ENCODE measurements at places on chromosomes 3 and 15.

GRCh38 chr3:3087279-3087678, 22.9 kb downstream of the IL5RA start:
- DNase-seq: no peak

GRCh38 chr3:135965506-135966270, at the start of gene PPP2R3A:
Gene PPP2R3A, plus strand, starts transcription at chr3:135965728. Its CDS starts 35,771 bp downstream, at chr3:136001499.
- peak; percentile 39 for DNase-seq

GRCh38 chr3:168828536-168828935, 732.8 kb upstream of the GOLIM4 start:
- DNase-seq: no peak

- no peak for DNase-seq
Measured at GRCh38 chr3:49313896-49314688, 25.8 kb downstream of the USP4 start.

DNA sequence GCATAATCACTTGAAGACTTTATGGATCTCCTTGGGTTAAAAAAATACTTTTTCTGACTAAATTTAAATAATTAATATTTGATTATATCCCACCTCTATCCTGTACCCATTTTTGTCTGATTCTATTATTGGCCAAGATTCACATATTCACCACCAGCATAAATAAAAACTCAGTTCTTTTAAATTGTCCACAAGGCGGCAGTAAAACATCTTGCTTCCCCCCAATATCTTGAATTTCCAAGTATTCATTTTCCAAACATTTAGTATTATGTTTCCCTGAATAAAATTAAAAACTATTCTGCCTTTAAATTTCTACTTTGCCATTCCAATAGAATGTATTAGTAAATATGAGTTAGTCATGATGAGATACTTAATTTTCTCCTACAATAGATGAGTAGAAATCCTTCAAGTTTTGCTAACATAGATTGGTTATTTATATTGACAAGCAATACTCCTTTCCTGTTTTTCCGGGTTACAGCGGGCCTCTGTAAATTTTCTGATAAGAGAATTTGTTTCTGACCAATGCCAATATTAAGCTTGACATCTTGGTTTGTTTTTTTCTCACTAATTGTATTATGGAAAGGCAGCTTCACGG, 218.7 kb upstream of the MDFIC2 start:
- DNase-seq: no peak

- no peak for DNase-seq
Measured at GRCh38 chr3:24545887-24546286, 51.2 kb upstream of the THRB start.

- DNase-seq: no peak
Measured at GRCh38 chr15:34001536-34001935, 33.2 kb downstream of the CHRM5 start.

DNA sequence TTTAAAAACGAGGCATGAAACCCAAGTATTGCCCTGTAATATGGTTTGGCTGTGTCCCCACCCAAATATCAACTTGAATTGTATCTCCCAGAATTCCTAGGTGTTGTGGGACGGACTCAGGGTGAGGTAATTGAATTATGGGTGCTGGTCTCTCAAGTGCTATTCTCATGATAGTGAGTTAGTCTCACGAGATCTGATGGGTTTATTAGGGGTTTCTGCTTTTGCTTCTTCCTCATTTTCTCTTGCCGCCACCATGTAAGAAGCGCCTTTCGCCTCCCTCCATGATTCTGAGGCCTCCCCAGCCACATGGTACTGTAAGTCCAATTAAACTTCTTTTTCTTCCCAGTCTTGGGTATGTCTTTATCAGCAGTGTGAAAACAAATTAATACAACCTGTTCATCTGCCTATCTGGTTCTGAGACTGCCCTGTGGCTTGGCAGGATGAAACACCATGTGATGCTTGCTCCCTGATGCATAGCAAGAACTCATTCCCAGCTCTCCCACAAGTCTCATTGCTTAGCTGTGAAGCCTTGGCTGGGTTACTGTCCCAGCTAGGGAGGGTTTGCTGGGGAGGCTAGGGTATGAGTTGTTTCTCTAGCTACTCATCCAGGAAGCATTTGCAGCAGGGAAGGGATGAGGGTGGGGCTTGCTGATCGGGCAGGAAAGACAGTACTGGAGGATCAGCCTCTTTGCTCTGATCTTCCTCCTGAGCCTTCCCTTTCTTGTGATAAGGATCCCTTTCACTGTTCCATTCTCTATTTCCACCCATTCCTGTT, 3.7 kb upstream of the SQOR start:
- no peak for DNase-seq

DNA sequence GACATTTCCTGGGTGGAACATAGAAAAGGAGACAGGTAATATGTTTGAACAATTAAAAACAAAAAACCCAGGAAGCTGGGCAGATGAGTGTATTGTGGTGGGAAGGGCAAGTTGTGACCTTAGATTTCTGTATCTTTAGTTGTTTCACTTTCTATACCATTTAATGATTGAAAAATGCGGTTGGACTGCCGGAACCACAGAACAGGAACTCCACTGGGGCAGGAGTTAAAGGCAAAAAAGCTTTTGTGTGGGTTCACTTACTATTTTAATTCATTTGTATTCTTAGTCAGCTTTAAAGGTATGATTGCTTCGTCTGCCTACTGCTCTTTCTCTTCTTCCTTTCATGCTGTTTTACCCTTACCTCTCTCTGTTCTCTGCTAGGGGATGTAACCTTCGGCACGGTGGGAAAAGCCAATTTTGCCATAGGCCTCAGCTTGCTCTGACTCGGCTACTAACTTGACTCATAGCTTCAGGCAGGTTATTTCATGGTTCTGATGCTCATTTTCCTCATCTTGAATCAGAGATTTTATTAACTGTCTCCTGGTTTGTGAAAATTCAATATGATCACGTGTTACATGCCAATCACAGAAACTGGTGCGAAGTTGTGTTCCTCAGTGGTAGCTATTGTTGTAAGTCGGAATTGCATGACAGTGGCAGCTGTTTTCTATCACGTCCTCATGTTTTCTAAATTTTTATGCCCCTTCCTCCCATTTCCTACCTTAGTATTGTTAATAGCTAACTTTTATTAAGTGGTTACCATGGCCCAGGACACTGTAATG, 1.6 kb upstream of the MCTP2 start:
- DNase-seq: no peak

DNA sequence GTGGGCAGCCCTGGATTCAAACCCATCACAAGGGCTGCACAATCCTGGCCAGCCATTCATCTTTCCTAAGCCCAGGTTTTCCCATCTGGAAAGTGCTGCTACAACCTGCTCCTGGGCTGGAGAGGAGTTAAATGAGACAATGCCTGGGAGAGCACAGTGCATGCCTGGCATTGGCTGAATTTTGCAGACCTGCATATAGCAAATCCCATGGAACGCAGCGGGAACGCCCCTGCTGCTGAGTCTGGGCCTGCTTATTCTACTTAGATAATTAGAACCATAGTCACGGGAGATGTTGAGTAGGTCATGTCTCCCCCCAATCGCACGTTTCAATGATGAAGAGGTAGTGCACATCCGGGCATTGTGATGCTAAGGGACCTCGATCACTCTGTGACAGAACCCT, 46.6 kb downstream of the ABTB1 start:
- no peak for DNase-seq

DNA sequence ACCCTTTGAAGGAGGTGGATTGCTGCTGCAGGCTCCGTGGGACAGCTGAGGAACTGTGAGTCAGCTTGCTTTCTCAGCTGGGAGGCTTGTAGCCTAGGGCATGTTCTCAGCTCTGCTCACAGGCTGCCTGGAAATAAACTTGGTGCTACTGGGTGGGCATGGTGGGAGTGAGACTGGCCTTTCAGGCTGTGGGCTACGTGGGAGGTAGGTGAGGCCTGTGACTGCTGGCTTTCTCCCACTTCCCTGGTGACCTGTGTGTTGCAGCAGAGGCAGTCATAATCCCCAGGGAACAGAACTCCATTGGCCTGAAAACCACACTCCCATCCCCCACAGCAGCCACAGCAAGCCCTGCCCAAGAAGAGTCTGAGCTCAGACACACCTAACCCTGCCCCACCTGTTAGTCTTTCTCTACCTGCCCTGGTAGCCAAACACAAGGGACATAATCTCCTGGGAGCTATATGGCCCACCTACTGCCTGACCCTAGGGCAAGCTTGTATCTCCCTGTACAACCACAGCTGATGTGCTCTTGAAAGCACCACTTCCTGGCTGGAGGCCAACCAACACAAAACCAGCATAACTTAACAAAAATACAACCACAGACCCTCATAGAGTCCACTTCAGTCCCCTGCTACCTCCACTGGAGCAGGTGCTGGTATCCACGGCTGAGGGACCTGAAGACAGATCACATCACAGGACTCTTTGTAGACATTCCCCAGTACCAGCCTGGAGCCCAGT, 236.5 kb downstream of the SQOR start:
- no peak for DNase-seq

- DNase-seq: no peak
Measured at GRCh38 chr3:126100634-126101301, 16.8 kb upstream of the SLC41A3 start.

- no peak for DNase-seq
Measured at GRCh38 chr3:171871392-171872274, 28.5 kb downstream of the TMEM212 start.

DNA sequence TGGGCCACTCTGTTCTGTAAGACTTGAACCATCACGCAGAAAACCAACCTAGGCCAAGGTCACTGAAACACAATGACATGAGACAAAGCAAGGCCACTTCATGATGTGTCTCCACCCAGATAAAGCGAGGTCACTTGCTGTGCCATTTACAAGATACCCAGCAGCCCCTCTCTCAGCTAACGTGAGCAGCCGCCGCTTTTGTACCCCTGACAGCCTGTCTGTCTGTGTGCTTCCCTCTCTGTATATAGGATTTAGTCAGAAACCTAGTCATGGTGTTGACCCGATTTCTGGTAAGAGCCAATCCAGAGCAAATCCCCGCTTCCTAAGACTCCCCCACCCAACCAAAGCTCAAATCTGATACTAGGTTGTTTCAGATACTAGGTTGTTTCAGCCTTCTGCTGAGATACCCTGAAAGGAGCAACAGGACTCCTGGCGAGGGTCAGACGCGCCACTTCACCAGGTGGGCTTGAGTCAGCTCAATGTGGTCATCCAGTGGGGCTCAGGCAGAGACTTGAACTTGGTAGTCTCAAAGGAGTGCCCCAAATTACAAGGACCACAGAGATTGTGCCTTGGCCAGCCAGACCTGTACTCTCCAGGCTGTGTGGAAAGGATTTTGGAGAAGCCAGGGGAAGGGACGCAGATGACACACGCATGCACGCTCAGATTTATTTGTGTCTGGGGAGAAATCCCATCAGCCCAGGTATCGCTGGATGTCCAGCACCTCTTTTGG, 3.1 kb upstream of the ZXDC start:
- DNase-seq: no peak

GRCh38 chr3:64105816-64106215, 82.5 kb upstream of the PSMD6 start:
- DNase-seq: no peak

DNA sequence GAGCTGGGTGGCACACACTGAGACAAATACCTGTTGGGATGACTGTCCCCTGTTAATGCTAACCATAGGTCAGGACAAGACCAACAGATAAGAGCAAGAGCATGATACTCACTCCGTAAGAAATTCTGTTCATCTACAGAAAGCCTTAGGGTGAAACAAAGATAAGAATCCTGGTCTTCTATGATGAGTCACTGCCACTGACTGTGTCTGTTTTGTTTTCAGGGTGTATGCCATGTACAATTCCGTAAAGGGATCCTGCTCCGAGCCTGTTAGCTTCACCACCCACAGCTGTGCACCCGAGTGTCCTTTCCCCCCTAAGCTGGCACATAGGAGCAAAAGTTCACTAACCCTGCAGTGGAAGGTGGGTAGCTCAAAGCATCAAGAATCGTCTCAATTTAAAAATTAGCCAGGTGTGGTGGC, 141.1 kb downstream of the GHSR start:
- no peak for DNase-seq

DNA sequence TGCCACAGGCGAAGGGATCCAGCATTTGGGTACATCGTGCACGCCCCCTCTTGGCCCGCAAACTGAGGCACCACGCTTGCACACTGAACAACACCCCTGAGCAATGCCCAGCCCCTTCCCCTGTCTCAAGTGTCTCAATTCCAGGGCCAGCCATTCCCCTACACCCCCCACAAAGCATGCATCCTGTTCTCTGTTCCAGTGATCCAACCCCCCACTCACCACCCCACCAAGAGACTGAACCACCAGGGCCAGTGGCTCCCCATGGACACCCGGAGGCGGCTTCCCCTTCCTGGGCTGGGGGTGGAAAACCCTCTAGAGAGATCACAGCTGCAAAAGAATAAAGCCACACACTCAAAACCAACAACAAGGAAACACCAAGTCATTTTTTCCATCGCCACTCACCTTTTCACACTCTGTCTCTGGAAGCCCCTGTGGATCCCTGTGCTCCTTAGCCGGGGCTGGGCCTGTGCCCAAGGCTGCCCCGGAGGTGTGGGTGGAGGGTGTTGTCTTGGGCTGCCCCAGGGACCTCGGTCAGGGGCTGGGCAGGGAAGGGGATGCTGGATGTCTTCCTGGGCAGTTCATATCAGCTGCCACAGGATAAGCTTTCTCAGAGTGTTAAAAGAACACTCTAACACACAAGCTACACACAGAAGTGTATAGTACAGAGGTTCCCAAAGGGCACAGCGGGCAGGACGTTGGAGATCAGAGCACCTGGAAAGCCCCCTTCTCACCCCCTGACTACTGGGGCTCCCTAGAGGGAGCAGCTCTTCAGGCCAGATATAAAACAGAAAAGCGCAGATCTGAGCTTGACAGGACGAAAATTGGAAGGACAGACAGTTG, 92.5 kb downstream of the CHSY1 start:
- no peak for DNase-seq

DNA sequence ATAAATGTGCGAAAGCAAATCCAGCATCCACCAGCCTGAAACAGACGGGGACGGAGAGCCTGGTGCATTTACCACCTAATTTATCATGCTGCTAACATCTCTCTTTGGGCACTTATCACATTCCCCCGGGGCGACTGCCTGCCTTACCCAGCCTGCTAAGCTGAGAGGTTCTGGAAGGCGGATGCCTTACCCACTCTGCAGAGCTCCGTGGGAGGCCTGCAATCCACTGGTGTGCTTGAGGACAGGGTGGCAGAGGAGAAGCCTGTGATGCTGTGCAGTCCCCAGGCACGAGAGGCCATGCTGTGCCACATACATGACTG, 25.5 kb downstream of the MGLL start:
- no peak for DNase-seq

GRCh38 chr3:7607676-7608075, 746.8 kb downstream of the GRM7 start:
- no peak for DNase-seq

GRCh38 chr15:37090543-37091175, 9.7 kb downstream of the MEIS2 start:
- no peak for DNase-seq

DNA sequence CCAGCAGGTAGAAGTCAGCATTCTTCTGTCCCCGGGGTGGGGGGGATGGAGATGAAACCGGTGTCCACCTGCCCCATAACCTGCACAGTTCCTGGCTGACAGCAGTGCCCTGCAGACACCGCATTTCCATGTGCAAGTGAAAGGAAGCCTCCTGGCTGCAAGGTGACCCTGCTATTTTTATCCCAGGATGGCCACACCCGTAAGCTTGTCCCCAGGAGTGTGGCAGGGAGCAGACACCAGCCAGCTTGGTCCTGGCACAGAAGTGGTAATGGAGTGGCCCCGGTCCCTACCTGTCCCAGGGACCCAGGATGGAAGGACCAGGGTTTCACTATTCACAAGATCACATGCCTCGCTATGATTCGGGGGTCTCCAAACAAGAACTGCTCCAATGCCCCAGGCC, 85.3 kb upstream of the RPL32 start:
- DNase-seq: no peak
